ENCODE measurements at places on chromosomes 1 and 21. TPM values are rescaled to one million over a fixed set of nuclear protein-coding genes. Genes with fewer than 3 reads are reported as not detected.

ZNF648 gene
- total RNA-seq: not detected

DNA sequence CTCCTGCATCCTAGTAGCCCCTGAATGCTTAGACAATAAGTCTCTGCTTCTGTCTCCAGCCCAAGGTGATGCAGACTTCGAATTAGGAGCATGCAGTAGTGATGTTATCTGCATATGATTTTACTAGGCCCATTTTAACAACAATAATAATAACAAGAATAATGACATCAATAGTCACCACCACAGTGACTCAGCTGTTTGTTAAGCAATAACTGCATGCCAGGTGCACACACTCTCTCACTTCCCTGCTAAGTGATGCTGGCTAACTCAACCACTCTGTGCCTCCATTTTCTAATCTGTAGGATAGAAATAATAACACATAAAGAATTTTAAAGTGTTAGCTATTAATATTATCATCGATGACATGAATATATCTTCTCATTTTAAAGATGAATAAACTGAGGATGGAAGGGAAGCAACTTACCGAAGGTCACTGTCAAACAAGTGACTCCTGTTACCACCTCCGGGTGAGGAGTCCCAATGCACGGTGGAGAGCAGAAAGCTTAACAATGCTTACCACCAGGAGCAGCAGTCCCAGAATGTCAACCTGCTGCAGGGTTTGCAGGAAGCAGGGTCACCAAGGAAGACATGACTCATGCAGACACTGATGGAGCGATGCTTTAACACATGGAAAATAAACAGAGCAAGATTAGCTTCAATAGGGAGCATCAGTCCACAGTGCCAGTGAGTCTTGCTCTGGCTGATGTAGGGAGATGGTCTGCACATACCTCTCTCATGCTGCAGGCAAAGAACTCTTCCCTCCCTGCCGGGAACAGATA is 290.2 kb downstream of the SPATA17 start:
- H3K27me3 ChIP-seq: no peaks in the 10 kb centered on the region
- DNase-seq: no peak
- no peaks in the 10 kb centered on the region for H3K36me3 ChIP-seq
- no peaks in the 10 kb centered on the region for H3K4me1 ChIP-seq
- H3K4me3 ChIP-seq: no peak overlapping the region
- no peak overlapping the region for H3K27ac ChIP-seq

DNA sequence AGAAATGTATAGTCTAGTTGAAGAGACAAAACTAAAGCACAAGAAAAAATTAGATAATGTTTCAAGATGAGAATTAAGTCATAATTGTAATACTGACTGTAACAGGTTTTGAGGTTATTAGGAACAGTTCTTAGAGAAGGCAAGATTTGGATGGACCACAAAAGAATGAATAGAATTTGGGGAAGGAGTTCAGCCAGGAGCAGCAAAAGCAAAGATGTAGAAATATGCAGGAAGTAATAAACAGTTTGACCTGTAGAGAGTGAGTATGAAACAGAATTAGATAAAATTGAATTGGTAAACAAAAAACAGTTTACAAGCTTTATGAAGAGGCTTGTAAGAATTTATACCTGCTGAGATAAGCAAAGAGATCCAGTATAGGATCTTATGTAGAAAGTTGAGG is 16.3 kb downstream of the VPS45 start:
- no peak for DNase-seq
- no peak overlapping the region for H3K27ac ChIP-seq
- peaks cover 9% of the 10 kb centered on the region for H3K36me3 ChIP-seq
- H3K4me1 ChIP-seq: no peaks in the 10 kb centered on the region
- H3K4me3 ChIP-seq: no peak overlapping the region
- no peaks in the 10 kb centered on the region for H3K27me3 ChIP-seq

- peak overlapping the region; percentile 77 for H3K27ac ChIP-seq
- H3K27me3 ChIP-seq: peaks cover 6% of the 10 kb centered on the region
- H3K4me1 ChIP-seq: peaks cover 65% of the 10 kb centered on the region
- H3K36me3 ChIP-seq: no peaks in the 10 kb centered on the region
- H3K4me3 ChIP-seq: peak overlapping the region; percentile 81
Measured at GRCh38 chr1:234495231-234495990, 16.4 kb upstream of the TARBP1 start.

GRCh38 chr1:3610527-3611169 is 660 bp downstream of the MEGF6 start:
- DNase-seq: no peak
- H3K36me3 ChIP-seq: no peaks in the 10 kb centered on the region
- H3K4me3 ChIP-seq: peak overlapping the region; percentile 58

DNA sequence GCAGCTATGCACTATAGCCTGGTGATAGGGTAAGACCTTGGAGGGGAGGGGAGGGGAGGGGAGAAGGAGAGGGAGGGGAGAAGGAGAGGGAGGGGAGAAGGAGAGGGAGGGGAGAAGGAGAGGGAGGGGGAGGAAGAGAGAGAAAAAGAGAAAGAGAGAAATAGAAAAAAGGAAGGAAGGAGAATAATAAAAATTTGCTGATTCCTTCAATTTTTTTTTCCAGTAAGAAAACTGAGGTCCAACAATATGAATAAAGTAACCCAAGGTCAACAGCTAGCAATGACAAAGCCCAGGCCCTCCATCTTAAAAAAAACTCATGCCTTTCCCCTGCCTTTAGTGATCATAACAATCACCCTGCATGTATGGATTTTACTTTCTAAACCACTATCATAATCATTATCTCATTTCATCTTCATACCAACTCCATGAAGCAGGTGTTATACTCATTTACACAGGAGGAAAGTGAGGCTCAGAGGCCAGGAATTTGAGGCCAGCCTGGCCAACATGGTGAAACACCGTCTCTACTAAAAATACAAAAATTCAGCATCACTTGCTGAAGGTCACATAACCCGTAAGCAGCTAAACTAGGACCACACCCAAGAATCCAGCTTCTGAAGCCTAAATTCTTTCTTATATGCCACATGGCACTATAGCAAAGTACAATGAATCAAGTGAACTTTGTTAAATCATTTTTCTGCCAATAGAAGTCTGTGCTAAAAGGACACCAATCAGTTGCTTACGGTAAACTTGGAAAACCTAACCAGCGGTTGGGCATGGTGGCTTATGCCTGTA is 23.4 kb upstream of the BRDT start:
- peaks cover 20% of the 10 kb centered on the region for H3K4me1 ChIP-seq
- peaks cover 4% of the 10 kb centered on the region for H3K36me3 ChIP-seq
- no peak overlapping the region for H3K27ac ChIP-seq
- peaks cover 7% of the 10 kb centered on the region for H3K27me3 ChIP-seq
- no peak overlapping the region for H3K4me3 ChIP-seq

Data from activated T-cell treated with anti-CD3 and anti-CD28 coated beads, Interleukin-2, amount 50 U/mL, for 72 hours (primary cell).